ENCODE measurements at places on chromosomes 11 and 22.
A peak's percentile ranks its signal among the peaks of the same experiment; 100 is the strongest.

- no peak for DNase-seq
These were observed 59.2 kb downstream of the BTG4 start for GRCh38 chr11:111452817-111453552.

DNA sequence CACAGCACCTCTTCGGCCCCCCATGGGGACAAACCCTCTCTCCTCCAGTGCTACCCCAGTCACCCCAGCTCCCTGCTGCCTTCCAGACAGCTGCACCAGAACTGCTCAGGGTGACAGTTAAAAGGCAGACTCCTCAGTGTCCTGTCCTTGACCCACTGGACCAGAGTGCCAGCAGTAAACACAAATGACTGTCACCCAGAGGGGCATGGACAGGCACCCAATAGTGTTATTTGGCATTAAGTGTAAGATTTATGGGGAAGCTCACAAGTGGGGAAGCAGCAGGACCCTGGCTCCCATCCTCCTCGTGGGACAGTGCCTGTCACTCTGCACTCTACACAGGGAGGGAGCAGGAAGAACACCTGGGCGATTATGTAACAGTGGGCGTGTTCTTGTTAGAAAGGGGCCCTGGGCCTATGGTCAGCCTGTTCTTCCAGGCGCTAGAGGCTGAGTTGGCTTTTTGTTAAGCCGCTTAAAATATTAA lies 5.0 kb downstream of the RPS19BP1 start:
- no peak for DNase-seq

- no peak for DNase-seq
These were observed 6.6 kb upstream of the SSTR3 start for GRCh38 chr22:37218771-37219411.

- DNase-seq = no peak
These were observed 19.5 kb upstream of the TAB1 start for GRCh38 chr22:39379756-39380730.

DNA sequence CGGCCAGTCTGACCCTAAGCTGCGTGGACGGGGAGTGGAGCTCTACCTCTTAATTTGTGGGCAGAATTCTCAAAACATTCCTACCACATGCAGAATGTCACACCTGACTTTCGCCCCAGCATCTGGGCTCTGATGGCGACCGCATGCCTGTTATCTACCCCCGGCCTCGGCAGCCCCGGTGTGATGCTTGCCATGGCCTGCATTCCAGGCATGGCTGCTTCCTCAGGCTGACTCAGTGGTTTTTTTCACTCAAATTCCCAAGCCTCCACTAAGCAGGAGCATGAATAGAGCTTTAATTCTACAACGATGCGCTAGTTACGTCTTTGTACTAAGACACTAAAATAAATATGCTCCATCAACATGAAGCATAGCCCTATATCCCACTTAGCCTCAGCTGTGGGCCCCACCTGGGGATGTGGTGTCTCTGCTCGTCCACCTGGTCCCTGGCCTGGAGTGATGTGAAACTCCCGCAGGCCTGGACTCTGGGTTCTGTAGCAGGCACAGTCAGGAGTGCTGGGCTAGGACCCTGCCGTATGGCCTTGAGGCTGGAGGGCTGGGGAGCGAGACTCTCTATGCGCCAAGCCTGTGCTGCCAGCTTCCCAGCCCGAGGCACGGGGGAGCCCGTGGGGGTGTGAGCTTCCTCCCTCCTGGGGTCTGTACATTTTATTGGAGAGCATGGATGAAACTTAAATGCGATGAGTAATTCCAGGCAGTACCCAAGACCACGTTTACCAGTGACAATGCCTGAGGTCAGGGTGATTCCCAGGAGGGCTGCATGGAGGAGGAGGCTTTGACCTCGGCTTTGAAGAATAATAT lies 153.2 kb downstream of the CTTN start:
- peak; percentile 32 for DNase-seq

GRCh38 chr11:92035488-92035887 lies 189.1 kb upstream of the FAT3 start:
- no peak for DNase-seq

GRCh38 chr22:49439373-49439772 lies 388.3 kb downstream of the BRD1 start:
- no peak for DNase-seq

- DNase-seq = peak; percentile 19
These were observed at the start of gene GLB1L3 for GRCh38 chr11:134275534-134276395. TSS of gene GLB1L3 (plus strand) at chr11:134276379. CDS start at chr11:134276741, 362 bp downstream.

GRCh38 chr11:69443968-69444364 lies 37.5 kb upstream of the LINC01488 start:
- DNase-seq = peak; percentile 77

DNA sequence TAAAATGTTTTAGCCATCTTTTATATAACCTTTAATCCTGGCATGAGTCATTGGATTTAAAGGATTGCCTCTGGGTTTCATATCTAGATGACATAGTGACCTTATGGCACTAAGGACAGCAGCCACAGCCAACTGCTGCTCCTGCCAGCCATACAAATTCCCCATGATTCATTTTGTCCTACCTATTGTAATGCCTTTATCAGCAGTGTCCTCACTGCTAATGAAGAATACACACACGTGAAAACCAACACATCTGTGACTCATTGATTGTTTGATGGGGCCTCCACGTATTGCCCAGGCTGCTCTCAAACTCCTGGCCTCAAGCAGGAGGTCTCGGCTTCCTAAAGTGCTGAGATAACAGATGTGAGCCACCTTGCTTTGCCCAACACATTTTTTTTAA lies 1.8 kb downstream of the LDHAL6A start:
- DNase-seq = no peak

DNA sequence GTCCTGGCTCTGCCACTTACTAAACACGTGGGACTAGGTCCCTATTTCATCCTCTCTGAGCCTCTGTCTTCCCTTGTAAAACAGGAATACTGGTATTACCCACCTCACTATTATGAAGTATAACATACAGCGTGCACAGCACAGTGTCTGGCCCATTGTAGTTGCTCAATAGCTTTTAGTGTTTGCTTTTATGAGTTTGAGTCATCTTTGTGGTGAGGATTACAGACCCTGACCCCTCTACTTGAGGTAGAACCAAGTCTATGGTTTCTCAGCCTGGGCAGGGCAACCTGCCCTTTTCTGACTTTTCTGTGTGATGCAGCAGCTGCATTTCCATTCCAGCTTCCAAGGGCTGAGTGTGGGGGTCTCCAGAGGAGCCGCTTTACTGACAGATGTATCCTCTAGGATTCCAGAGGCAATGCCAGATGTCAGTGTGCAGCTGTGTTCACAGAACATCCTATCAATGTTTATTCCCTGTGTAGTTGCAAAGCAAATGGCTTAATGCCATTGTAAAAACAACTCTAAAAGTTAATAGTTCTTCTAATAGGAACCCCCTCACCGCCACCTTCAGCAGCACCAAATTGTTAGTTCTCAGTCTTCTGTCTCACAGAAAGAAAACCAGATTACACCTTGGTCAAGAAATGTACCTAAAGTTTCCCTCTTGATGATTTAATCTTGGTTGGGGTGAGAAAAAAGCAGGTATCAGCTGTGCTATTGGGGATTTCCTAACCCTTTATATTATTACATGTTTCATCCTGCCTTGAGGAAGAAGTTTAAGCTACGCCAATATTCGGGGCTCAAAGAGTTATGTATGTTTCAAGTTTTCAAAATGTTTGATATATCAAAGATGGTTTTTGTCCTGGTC lies 16.8 kb downstream of the PRR5L start:
- DNase-seq = peak; percentile 58

DNA sequence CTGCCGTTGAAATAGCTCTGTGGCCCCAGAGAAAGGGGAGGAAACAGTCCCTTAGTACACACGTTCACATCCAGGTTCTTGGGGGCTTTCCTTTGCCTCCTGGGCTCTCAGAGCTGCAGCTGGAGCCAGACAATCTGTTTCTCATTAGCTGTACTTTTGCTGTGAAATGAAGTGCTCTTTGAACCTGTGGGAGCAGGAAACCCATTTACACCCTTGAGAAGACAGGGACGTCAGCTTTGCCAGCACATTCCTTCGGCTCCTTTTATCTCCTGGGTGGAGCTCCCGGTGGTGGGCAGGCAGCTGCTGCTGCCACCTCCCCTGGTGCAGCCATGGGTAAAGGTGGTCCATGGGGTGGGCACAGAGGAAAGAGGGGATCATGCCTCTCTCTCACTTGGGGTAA lies 80.6 kb upstream of the TIMP3 start:
- peak; percentile 68 for DNase-seq

- DNase-seq = no peak
These were observed 15.7 kb upstream of the ARFGAP3 start for GRCh38 chr22:42872821-42873220.

- DNase-seq = peak; percentile 13
These were observed 6.5 kb downstream of the MTMR2 start for GRCh38 chr11:95917193-95918036.

DNA sequence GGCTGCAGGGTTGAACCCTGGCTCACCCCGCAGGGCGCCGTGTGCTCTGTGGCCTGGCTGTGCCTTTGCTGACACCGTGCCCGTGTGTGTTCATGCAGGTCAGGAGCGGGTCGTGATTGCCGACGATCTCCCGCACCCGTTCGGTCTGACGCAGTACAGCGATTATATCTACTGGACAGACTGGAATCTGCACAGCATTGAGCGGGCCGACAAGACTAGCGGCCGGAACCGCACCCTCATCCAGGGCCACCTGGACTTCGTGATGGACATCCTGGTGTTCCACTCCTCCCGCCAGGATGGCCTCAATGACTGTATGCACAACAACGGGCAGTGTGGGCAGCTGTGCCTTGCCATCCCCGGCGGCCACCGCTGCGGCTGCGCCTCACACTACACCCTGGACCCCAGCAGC lies 47.0 kb upstream of the PPP6R3 start:
- DNase-seq = no peak

GRCh38 chr11:8375460-8375859 lies 111.8 kb upstream of the LMO1 start:
- DNase-seq = peak; percentile 25

- no peak for DNase-seq
These were observed 23.5 kb upstream of the P2RY6 start for GRCh38 chr11:73248526-73249185.

GRCh38 chr11:119586181-119586580 lies 142.8 kb downstream of the NECTIN1 start:
- DNase-seq = no peak

DNA sequence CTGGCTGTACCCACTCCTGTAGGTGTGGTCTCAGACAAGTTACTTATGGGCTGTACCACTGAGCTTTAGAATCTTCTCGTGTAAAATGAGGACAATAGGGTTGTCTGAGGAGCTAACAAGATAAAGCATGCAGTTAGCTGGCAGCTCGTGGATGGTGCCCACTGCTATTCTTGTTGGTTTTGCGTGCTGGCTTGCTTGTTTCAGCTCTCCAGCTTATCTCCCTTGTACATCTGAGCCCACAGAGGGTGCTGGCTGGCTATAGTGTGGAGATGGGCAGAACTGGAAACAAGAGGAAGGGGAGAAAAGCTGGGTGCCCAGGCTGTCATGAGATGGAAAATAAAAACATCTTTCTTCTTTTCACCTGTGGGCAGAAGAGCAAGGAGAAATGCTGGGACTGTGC lies 46.5 kb upstream of the GALNT18 start:
- DNase-seq = no peak

- no peak for DNase-seq
These were observed 11.5 kb downstream of the RIC8A start for GRCh38 chr11:218815-219593.

DNA sequence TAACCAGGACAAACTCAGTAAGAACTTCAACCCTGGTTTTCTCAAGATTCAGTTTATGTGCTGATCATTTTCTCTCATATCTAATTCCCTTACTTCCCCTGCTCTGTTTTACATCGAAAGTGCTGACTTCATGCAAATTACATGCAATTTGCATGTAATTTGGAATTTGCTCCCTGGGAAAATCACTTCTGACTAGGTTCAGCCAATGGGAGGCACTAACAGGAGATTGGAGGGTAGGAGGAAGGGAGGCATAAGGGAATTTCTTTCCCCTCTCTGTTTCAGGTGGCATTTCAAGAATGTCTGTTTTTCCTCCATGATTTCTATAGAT lies 363.3 kb upstream of the CCDC90B start:
- no peak for DNase-seq

DNA sequence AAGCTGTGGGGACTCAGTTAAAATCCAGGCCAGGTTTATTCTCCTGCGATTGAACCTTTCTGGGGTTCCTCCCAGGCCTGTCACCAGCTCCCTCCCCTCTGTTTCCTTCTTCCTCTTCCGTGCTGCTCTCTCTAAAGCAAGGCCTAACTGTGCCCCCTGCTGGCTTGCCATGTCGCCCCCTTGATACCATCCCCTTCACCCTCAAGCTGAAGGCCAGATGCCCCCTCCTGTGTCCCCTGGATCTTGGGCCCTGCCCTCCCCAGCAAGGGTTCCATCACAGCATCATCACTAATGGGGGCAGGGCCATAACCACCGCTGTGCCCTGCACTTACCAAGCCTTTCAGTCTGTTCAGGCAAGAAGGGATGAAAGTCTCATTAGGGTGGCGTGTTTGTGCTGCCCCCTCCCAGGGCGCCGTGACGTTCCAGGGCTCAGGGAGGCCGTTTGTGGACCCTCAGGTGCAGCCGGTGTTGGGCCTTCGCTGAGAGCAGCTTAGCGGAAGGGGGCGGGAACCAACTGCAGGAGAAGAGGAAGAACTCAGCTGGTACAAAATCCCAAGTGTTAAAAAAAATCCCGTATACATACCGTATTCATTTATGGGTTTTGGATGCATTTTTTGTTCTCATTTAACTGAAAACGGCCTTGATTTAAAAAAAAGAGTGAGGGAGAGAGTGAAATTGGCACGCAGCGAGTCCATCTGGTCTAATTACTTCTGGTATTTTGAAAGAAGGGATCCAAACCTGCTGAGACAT lies 69.9 kb downstream of the MPPED1 start:
- DNase-seq = no peak

GRCh38 chr22:47778160-47778658 lies 1015.8 kb downstream of the TBC1D22A start:
- DNase-seq = no peak

GRCh38 chr11:19463976-19464375 lies 223.2 kb upstream of the E2F8 start:
- no peak for DNase-seq

DNA sequence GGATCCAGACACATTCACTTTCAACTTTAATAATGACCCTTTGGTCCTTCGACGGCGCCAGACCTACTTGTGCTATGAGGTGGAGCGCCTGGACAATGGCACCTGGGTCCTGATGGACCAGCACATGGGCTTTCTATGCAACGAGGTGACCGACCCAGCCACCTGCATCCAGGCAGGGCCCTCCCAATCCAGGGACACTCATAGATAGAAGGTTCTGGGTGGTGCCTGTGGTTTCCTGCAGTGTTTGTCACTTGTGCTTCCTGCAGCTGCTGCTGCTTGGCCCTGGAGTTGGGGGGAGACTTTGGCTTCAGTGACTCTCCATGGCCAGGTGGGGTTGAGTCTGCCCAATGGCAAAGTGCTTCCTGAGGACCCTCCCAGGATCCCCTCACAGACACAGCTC lies 7.3 kb downstream of the APOBEC3B start:
- no peak for DNase-seq

GRCh38 chr11:88398372-88398771 lies 60.8 kb upstream of the CTSC start:
- DNase-seq = peak; percentile 66

- DNase-seq = peak; percentile 78
These were observed 21.9 kb downstream of the SERPINH1 start for GRCh38 chr11:75583718-75584658.

Data from fibroblast of skin of right biceps (primary cell).